ENCODE measurements at places on chromosomes 12 and 14. TPM values are rescaled to one million over a fixed set of nuclear protein-coding genes. Genes with fewer than 3 reads are reported as not detected.
A peak's percentile ranks its signal among the peaks of the same experiment; 100 is the strongest.

DNA sequence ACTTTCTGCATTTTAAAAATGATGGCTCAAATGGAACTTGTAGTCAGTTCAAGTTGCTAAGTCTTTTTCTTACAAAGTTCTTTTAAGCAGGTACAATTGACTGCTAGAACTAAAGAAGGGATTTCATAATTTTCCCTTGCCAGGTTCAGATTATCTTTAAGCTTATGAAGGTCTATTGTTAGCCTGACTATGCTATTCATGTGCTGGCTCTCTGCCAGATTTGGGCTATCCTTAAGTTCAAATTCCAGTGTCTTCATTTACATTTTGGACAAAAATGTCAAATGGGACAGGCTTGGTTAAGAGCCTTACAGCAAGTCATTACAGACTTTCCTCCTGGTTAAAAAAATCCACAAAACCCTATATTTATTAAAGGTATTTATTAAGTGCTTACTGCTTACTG lies 42.3 kb downstream of the INSM2 start:
- no peak for DNase-seq

Gene KCNK13
- polyA plus RNA-seq, result not detected

DNA sequence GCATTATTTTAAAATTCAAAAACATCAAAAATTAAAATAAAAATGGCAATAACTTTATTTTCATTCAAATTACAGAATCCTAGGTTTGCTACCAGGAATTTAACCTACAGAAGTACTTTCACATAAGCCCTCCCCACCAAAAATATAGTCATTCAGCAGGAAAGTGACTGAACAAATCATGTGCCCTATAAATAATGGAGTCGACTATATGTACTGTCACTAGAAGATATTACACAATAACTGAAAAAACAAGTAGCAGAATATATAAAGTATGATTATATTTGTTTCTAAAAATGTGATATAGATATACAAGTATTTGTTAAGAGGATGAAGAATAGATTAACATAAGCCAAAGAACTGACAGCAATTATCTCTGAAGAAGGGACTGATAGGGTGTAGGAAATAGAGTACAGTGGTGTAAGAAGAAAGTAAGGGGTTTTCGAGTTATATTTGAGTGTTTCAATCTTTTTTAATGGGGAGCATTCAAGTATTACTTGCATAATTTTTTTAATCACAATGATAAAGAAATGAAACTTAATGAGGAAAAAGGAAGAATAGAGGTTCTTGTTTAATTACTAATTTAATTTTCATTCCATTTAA lies 7.9 kb downstream of the C2CD5 start:
- DNase-seq, result no peak

Gene EXOC3L4
- polyA plus RNA-seq, result not detected

DNA sequence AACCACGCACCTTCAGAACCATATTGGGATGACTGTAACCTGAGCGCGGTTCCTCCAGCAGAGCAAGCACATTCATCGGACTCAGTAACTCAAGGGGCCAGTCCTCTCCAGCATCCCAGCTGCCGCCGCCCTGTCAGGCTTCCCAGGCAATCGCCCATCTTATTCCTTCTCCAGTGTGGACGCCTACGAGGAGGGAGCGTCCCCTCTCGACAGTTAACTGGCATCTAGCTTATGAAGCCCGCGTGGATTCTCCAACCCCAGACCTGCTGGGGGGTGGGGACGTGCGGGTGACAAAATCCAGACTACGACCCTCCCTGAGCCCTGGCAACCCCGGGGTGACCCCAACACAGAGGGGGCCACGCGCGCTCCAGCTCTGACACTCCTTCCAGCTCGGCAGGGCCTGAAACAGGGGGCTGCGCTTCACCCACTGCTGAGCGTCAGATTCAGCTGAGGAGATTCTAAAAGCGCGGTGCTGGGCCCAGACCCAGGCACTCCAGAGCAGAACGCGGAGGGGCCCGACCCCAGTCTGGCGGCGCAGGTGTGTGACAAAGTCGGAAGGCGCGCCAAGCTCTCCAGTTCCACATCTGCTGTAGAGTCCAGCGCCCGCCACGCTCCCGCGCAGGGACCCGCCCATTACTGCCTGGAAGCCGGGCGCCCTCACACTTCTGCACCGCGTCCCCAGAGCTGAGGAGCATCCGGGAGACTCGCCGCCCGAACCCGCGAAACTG lies 43.9 kb upstream of the ESR2 start:
- DNase-seq, result peak; percentile 26

DNA sequence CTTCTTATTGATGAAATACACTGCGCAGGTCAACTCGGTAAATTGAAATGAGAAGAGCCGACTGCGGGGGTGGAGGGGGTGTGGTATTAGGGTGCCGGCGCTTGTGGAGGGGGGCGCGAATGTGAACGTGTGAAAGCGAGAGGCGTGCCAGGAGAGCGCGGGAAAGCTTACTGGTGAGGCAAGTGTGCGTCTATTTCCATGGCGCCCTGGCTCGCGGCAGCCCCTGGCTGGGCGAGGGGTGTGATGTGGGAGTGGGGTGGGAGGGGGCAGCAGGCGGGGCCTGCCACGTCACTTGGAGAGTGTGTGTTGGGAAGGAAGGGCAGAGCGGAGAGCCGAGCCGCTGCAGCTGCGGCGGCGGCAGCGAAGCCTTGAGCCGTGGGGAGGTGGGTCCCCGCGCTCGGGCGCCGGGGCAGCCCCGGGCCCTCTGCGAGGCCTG lies 88.8 kb downstream of the GALNT8 start:
- no peak for DNase-seq

GRCh38 chr12:115190010-115190770 lies 506.2 kb upstream of the TBX3 start:
- no peak for DNase-seq

DNA sequence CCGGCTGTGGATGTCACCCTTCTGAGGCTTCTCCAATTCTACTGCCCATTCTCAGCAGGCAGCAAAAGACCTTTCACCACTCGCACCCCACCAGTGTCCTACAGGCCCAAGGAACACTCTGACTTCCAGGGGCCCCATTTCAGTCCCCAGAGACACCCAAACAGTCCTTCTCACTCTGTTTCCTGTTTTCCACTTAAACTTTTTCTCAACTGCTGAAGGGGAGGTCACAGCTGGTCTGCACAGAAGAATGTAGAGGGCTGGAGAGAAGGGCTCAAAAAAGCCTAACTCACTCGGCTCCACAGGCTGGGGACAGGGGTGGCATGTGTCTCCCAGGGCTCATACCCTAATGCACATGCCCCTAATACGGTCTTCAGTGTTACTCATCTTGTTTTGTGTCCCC lies 4.2 kb upstream of the DTX1 start:
- DNase-seq, result no peak

- DNase-seq, result no peak
Observed at GRCh38 chr14:74400031-74400685, 25.9 kb downstream of the SYNDIG1L start.

Gene KMT2D
- polyA plus RNA-seq, result 11.2 TPM

DNA sequence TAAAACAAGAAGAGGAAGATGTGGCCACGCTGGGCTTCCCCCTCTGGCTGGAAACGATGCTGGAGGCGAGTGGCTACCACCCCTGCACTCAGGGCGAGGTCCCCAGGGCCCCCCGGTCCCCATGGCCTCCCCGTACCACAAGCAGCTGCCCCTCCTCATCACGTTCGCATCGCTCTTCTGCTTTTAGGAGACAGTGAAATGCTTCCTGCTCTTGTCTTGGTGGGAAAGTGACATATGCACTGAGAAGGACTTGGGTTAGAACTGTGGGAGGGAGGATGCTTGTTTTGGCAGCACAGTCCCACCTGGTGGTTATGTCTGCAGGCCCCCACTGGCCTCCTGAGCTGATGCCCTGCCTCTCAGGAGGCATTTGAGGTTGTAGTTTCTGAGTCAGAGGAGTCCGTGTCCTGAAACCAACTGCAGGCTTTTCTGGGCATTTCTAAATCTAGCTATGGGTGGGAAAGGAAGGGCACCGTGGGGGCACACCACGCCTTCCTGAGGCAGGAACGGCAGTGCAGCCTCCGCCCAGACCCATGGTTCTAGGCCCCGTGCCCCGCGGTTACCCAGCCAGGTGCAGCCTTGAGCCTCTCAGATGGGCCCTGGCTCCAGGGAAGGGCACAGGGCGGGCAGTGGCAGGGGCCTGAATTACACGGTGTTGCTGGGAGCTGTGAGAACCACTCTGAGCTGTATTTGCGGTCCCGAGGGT lies 139.3 kb downstream of the ADGRD1 start:
- DNase-seq, result no peak

GRCh38 chr12:123960856-123961255 lies 11.8 kb downstream of the CCDC92 start:
- DNase-seq, result no peak

GRCh38 chr12:92341065-92341668 lies 195.5 kb upstream of the BTG1 start:
- no peak for DNase-seq

DNA sequence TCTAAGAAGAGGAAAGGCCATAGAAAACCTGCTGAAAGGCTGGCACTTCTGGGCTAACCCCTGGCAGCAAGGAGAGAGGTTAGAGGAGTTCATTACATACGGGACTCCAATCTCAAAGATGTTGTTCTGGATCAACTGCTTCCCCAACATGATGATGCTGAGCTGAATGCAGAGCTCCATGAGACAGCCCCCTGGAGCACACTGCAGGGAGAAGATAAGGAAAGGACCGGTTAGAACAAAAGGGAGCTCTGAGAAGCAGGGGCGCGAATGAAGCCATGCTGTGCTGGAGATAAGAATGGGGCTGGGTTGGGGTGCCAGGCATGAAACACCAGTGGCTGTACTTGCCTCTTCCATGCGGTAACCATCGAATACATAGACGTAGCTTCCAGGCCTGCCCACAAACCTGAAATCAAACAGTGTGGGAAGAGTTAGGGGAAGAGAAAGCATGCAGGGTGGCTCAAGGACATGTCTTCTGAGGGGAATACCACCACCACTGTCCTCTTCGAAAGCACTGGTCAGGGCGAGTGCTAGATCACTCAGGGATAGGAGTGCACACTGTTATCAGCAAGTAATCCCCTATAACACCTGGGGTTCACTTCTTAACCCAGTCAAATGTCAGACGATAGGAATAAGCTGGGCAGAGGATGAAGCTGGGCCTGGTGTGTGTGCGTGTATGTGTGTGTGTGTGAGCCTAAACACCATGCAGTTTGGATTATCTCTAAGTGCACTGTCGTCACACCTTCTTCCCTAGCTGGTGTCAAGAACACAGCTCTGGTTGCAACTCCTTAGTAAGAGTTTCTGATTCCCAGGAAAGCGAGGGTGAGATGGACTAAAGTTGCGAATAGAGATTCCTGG lies 180.9 kb downstream of the NTF3 start:
- DNase-seq, result no peak

Gene LRFN5
- polyA plus RNA-seq, result 3.3 TPM

DNA sequence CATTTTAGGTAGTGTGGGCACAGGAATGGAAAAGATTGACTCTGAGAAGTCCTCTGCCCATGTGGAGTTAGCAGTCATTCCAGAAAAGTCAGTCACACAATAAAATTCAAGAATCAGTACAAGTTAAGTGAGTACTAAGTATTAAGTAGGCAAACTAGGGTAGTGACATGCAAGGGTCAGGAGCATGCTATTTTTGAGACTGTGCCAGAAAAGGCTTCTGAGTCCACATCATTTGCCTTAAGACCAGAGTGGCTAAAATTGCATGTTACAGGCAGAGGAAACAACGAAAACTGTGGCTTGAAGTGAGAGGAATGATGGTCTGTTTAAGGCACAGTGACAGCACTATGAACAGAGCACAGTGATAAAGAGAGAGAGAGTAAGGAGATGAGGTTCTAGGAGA lies 108.9 kb downstream of the SLC6A15 start:
- DNase-seq, result no peak

Gene TAS2R9
- not detected for polyA plus RNA-seq

DNA sequence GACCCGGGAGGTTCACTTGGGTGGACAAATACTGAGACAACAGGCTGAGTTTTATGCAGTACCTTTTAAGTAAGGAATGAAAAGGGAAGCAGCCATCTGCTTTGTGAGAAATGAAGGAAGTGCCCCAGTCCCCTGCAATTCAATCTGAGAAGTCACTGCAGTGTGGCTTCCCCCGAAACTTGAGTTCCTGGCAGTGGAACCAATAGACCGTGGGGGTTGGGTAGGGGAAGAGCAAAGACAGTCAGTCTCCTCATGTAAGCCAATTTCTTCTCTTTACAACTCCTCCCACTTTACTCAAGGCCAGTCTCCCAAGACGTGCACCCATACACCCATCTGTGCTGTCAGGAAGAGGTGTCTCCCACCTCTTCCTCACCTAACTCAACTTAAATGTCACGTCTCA lies 206.5 kb downstream of the BCAT1 start:
- no peak for DNase-seq

Gene DPY19L2
- polyA plus RNA-seq, result 7.8 TPM

Gene ESR2
- 0.06 TPM for polyA plus RNA-seq

Gene FOXA1
- polyA plus RNA-seq, result 0.07 TPM

Gene TGM1
- 0.97 TPM for polyA plus RNA-seq
